Coronary artery (tissue), 2 donors: ENCODE measurements at places on chromosomes 3 and 15.
A peak's percentile ranks its signal among the peaks of the same experiment; 100 is the strongest.

- no peak for DNase-seq
These were observed 24.0 kb upstream of the SRP14 start for GRCh38 chr15:40062816-40063562.

- no peak for DNase-seq
These were observed 1.4 kb upstream of the MUC13 start for GRCh38 chr3:124935794-124936542.

- DNase-seq: no peak
These were observed 3.3 kb upstream of the SNX33 start for GRCh38 chr15:75644376-75644775.

DNA sequence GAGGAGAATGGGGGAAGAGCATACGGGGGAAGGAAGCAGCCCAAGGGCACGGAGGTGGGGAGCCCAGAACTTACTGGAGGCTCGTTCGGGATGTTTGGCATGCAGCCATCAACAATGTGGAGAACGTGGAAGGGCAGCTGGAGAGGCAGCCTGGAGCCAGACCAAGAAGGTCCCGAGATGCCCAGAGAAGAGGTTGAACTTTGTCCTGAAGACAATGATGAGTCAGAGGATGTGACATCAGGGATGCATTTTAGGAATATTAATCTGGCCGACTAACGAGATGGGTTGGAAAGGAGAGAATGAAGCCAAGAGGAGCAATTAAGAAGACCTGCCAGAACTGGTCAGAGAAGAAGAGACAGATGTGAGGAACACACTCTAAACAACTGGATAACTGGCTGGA is 98.2 kb downstream of the SRGAP3 start:
- no peak for DNase-seq

DNA sequence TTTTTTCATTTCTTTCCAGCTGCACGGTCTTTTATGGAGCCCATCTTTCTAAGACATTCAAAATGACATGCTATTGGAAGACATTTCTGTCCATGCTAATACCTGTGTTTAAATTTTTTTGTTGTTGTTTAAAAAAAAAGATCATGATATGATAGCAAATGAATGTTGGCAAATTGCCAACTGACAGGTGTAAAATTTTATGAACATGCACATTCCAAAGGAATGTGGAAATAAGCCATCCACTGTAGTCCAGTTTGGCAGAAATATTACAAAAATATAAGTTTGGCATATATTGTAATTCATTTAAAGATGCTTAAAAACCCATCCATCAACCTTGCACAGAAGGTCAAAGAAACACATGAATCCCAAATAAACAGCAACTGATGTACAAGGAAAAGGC is 75.6 kb upstream of the WNT5A start:
- no peak for DNase-seq

GRCh38 chr15:95410757-95411156 is 919.7 kb upstream of the NR2F2 start:
- no peak for DNase-seq

DNA sequence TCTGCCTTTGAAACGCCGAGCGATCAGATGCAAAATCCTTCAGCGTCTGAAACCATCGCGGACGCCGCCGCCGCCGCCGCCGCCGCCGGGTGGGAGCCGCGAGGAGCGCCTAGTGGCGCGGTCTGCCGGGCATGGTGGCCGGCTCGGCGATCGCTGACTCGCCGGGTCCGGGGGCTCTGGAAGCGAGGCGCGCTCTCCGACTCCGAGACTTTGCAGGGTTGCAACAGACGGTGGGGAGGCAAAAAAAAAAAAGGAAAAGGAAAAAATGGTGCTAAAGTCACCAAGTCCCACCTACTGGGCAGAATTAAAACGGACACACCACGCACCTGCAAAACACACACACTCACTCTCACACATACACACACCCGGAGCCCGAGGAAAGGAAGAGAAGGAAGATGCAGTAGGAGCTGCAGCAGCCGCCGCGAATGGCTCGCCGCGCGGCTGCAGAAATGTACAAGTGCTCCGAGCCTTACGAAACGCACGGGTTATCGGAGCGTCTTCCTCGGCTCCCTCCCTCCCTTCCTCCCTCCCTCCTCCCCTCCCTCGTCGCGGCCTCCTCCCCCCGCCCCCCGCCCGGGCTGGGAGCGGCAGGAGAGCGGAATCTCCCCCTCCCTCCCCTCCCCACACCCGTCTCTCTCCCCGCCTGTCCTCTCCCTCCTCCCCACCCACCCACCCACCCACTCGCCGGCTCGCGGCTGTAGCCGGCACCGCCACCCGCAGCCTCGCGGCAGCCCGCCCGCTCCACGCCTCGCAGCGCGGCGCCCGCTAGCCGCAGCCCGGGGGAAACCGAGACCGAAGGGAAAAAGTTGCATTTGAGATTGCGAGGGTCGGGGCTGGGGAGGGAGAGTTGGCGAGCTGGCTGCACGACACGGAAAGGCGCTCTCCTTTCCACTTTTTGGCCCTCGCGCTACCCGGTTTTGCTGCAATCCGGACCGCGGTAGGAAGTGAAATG is at the start of gene NTRK3:
Gene NTRK3, minus strand, starts transcription at position 461 of the 952 bp plus-strand sequence. CDS start 586 bp downstream, outside the sequence.
- DNase-seq: no peak

GRCh38 chr15:69323893-69324430 is 25.2 kb downstream of the PAQR5 start:
- DNase-seq: no peak

- DNase-seq: no peak
These were observed 29.0 kb upstream of the SLC2A2 start for GRCh38 chr3:171055336-171056178.

- no peak for DNase-seq
These were observed 7.9 kb downstream of the ACP3 start for GRCh38 chr3:132325103-132325606.

DNA sequence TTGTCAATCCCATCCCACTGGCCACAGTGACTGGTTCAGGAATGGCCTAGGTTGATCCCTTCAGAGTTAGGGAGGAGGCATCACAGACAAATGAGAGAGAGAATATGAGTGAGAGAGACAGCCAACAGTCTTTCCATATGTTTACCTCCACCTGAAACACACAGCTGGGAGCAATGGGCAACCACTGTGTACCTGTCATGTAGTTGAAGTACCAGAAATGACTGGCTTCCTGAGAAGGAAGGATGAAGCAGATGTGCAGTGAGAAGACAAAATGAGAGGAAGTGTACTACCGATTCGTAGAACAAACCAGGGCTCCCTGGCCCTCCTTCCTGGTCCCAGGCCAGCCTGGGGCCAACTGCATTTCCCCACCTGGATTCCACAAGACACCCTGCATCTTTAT is 27.4 kb downstream of the SRGAP3 start:
- DNase-seq: no peak

- peak; percentile 59 for DNase-seq
These were observed 15.2 kb downstream of the C3orf22 start for GRCh38 chr3:126543457-126544061.

GRCh38 chr3:126421573-126422119 is 26.9 kb downstream of the CFAP100 start:
- DNase-seq: peak; percentile 65

GRCh38 chr3:9500108-9501050 is 53.2 kb downstream of the LHFPL4 start:
- no peak for DNase-seq

- DNase-seq: no peak
These were observed 137.4 kb upstream of the POU1F1 start for GRCh38 chr3:87413814-87414213.

- DNase-seq: no peak
These were observed 269.8 kb downstream of the DIPK2A start for GRCh38 chr3:144241404-144241803.

DNA sequence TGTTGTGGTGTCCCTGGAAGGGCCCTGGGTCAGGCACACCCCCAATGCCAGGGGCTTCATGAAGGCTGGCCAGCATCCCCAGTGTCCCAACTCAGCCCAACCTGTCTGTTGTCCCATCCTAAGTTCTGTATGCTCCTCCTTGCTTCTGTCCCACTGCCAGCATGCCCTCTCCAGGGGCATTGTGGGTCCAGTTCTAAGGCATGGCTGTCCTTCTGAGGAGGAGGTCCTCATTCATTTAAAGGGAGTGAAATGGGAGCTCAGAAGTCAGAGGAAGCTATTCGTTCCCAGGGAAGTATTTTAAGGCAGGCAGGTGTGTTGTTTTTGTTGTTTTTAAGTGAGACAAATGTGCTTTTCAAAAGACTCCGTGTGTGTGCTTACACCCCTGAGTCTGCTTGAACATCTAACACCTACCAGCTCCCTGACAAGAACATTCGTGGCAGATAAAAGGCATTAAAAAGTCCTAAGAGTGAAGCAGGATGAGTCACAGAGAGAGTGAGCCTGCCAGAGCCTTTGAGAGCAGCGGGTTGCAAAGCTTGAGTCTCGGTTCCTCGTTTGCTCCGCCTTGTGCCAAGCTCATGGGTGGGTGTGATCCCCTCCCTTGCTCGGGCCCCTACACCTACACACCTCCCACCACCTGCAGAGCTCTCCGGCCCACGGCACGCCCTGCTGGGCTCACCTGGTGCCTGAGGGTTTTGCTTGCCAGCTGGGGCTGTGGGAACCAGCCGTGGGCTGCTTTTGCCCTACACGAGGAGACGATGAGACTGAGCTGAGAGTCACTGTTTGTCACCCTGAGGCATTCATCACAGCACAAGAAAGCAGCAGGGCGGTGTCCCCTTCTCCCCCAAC is 183.4 kb upstream of the TOPAZ1 start:
- DNase-seq: no peak

DNA sequence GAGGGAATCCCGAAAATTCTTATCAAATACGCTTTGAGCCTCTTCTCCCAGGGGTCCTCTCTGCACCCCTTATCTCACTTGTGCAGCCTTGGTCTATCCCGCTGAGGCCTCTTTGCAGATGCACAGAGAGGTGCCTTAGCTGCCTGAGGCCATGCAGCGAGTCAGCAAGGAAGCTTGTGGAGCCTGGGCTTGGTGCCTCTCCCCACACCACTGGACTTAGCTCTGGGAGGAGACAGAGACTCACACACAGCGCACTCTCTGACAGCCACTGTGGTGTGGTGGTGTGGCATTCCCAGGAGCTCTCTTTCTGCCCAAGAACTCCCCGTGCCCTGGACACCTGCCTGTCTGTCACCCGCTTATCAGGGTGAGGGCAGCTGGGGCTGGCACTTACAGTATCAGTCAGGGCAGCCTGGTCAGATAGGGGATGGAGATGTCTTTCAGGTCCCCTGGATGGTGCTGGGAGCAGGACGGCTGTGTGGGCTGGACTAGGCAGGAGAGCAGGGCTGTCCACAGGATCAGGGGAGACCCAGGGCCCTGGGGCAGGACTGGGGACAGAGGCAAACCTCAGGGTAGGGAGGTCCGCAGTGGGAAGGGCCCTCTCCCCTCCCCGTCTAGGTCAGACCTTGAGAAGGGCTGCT is 10.2 kb upstream of the LINGO1 start:
- no peak for DNase-seq

- DNase-seq: peak; percentile 76
These were observed at the start of gene SPESP1 for GRCh38 chr15:68930268-68931022. Gene SPESP1, plus strand, starts transcription at chr15:68930525. Its CDS starts 129 bp downstream, at chr15:68930654.

- DNase-seq: no peak
These were observed 336.2 kb upstream of the TPM1 start for GRCh38 chr15:62706317-62706716.

GRCh38 chr3:114827495-114827894 is 319.6 kb downstream of the ZBTB20 start:
- DNase-seq: no peak

DNA sequence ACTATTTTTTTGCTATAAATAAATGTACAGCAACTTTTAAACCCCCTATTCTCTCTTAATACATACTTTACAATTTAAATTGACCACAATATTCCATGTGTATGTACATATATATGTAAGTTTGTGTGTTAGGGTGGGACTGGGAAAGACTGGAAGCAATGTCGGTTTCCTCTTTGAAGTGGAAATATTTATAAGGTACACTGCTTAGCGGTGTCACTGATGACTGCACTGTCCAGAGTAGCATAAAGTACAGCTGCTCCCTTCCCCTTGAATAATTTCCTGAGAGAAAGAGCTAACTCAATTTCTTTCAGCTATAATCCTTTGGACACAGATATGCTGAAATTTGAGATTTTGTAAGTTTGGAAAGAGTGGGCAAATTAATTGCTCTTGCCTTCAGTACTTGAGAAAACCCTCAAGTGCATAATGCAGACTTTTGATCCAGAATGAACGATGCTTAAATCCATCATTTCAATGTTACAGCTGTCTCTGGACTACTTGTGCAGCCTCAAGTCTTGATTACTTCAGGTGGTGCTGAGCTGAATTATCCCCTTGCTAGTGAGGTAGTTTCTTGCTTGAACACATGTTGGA is 267.0 kb upstream of the CFAP20DC start:
- DNase-seq: no peak

DNA sequence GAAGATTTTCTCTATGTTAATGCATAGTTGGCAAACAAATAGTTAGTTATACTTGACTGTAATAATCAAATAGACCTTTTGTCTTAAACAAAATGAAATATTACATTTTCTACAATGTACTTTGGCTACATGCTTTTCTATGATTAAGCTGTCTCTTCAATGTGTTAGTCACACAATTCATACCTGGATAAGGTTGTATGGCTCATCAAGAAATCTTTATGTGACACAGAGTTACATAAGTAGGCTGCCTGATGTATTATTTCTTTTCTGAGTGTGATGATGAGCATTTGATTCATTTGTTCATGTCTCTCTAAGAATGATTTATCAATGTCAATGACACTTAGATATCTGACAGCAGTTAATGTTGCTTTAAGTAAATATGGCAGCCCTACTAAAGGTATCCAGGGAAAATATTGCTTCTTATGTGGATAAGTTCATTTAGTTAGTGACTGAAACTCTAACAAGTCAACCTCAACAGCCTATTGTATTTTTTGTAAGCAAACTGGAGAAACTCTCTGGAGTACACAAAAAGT is 157.4 kb upstream of the SOX2 start:
- DNase-seq: no peak

DNA sequence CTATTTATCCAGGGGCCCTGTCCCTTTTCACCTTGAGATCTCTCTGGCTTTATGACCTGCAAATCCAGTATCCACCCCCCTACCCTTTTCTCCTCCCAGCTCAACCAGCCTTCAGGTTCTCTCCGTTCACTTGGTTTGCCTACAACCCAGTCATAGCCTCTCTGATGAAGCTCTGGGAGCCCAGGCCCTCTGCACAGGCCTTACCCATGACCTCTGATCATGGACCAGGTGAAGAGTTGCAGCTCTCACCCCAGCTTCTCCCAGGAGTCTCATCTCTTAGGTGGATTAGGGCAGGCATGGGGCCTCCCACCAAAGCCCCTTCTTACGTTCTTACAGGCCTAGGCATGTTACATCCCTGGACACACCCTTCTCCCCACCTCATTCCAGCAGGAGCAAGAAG is 59.8 kb downstream of the EXOG start:
- no peak for DNase-seq

DNA sequence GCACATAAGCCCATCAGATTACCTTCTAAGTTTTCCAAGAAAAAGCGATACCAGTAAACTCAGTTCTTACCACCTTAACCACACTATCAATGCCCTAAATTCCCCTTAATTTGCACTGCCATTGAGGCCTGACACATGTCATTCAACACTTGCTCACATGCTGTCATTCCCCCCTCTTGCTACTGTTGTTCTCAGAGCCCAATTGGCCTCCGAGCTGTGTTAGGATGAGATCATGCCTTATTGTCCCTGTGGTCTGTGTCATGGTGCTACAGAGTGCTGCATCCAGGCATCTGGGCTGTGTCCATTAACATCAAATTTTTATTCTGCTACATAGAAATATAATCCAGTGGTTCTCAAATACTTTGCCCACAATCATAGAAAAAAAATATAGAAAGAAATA is 213.6 kb downstream of the SSR3 start:
- DNase-seq: no peak
